CD4-positive, alpha-beta T cell treated with Interleukin-1 beta for 1 hour (primary cell): ENCODE measurements at places on chromosomes 5 and 9.

DNA sequence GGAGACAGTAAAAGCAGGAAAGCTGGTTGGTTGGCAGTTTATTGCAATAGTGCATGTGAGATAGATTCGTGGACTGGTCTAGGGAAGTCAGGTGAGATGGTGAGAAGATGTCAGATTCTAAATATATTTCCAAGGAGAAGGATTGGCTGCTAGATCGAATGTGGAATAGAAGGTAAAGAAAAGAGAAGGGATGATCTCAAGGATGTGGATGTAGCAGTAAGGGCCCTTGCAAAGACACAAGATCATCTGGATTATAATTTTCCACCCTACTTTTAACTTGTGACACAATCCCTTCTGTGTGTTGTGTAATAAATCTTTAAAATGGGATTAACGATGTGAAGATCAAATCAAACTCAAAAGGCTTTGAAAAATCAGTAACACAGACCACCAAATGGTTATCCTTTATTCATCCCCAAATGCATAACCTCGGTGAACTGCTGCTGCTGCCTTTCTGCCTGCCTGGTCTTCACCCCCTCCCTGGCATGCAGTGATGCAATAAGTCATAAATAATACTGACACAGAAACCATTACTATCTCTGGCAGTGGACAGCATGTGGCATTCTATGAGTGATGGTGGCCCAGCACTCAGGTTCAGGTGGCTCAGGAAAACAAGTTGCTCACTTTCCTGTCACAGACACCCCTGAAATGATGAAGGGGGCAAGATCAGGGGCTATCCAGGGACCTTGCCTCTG lies 178.4 kb downstream of the FAM114A2 start:
- no peak for DNase-seq

GRCh38 chr5:109743041-109743531 lies 53.4 kb downstream of the MAN2A1 start:
- no peak for DNase-seq

DNA sequence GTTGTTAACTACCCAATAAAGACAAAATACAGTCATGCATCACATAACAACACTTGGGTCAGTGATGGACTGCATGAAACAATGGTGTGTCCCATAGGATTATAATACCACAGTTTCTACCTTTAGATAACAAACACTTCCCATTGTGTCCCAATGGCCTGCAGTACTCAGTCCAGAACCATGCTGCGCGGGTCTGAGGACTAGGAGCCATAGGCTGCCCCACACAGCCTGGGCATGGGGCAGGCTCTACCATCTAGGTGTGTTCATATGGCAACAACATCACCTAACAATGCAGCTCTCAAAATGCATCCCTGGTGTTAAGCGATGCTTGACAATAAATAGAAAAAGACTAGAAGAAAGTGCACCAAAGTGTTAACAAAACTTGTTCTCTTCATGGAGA lies 6.8 kb downstream of the IPPK start:
- no peak for DNase-seq

GRCh38 chr9:16726718-16727451 lies 143.6 kb downstream of the BNC2 start:
- DNase-seq: no peak

GRCh38 chr9:138049085-138049778 lies 171.7 kb downstream of the CACNA1B start:
- DNase-seq: no peak

DNA sequence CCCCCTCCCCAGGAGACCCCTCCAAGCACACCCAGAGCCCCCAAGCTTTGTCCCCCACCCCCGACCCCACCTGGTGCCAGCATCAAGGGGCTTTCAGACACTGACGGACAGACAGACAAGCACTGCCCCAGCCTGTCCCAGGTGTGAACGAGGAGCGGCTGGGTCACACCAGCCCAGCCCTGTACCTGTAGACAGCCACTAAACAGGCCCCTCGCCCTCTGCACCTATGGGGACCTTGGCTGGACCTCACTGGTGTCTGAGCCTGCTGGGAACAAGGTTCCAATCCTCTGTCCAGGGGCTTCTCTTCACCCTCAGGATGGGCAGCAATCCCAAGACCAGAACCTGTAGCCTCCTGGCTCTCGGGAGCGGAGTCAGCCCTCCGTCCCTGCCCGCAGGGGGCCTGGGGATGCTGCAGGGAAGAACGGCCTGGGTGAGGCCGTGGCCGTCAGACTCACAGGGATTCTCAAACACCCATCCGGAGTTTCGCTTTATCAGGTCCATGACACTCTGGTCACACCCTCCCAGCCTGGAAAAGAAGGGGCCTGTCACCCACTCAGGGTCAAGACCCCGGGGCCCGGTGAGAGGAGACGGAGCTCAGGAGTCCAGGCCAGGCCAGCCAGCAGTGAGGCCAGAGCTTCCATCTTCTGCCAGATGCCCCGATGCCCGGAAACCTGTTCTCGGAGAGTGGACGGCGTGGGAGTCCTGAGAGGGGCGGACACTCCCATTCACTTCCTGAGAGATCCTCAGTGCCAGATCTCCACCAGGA lies 2.8 kb downstream of the LCN6 start:
- no peak for DNase-seq

GRCh38 chr5:1343315-1343751 lies 1.6 kb downstream of the CLPTM1L start:
- no peak for DNase-seq

GRCh38 chr5:127909821-127910220 lies 173.7 kb upstream of the SLC12A2 start:
- no peak for DNase-seq

- DNase-seq: no peak
Observed at GRCh38 chr5:44869928-44870327, 61.2 kb downstream of the MRPS30 start.

DNA sequence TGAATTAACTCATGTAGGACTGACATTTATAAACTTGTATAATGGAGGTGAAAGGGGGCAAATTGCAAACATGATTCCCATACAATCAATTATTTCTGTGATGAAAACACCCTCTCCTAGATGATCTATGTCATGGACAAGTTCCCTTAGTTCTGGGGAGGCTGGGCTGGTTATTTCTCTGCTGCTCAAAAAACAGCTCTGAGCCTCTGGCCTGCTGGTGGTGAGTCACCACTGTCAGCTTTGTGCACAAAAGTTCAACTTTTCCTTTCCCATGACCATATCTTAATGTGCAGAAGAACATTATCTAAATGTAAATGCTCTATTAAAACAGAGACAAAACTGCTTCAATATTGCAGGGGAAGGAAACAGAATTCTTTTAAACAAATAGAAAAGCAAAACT lies 85.0 kb downstream of the HMHB1 start:
- DNase-seq: no peak

DNA sequence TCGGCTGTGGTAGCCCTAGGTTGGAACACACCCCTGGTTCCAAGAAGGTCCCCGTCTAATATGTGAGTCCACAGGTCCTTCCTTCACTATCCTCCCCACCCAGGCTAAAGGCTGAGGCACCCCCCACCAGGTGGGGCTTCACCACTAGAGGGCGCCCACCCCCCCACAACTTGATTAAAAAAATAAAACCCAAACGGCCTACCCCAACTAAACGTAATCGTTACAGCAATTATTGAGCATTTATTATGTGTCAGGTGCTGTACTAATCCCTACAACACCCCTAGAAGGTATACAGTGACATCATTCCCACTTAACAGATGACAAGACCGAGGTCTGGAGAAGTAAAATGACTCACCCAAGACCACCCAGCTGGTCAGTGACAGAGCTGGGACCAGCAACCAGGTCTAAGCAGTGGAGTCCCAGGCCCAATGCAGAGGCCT lies 65.0 kb downstream of the FGF18 start:
- peak; percentile 13 for DNase-seq

DNA sequence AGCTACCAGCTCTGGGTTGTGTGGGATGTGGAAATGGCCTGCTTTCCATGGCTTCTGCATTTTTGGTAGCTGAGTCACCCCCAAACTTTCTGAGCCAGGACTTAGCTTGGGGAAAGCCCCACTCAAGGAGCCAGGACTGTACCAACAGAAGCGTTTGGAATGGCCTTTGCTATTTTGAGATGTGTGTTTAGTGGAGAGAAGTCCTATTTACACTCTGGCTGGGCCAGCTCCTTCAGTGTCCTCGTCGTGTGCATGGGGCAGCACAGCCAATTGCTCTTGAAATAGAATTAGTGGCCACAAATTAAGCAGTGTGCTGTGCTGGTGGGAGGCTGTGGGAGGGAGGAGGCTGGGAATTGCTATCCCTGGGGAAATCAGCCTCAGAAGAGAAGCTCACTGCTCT lies 51.6 kb downstream of the ENTREP1 start:
- no peak for DNase-seq

- DNase-seq: no peak
Observed at GRCh38 chr5:180082633-180083420, 11.3 kb upstream of the RNF130 start.

DNA sequence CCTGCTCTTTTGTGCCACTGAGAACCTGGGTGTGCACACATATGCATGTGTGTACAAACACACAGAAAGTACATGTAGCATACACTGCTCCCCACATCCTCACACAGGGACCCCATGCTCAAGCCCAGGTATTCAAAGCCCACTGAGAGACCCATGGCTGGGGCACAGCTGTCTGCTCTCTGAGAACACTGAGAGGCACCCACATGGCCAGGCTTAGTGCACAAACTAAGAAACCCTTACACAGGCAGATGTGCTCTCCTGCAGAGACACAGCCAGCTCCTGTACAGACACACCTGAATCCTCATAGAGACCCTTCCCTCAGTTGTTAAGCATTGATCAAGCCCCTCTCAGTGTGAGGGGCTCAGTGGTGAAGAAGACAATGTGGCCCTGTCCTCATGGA lies 92.5 kb downstream of the CACNA1B start:
- no peak for DNase-seq

GRCh38 chr5:34051374-34051980 lies 8.5 kb upstream of the C1QTNF3 start:
- DNase-seq: no peak

DNA sequence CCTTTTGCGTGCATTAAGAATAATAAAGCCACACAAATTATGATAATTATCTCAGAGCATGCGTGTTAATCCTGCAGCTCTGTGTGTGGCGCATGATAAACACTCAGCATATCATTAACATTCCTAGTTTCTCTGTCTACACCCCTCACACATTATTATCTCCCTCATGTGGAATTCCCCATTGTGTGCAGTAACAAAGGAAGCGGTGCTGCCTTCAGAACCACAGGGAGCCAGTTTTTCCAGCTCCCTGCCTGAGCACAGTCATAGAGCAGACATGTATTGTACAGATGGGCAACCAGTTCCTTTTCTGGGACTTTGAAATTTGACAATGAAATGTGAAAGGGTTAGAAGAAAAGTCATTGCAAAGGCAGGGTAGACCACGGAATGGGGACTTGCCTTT lies 1365.5 kb upstream of the CDH9 start:
- DNase-seq: no peak

- DNase-seq: no peak
Observed at GRCh38 chr5:13955896-13956295, 11.4 kb upstream of the DNAH5 start.

DNA sequence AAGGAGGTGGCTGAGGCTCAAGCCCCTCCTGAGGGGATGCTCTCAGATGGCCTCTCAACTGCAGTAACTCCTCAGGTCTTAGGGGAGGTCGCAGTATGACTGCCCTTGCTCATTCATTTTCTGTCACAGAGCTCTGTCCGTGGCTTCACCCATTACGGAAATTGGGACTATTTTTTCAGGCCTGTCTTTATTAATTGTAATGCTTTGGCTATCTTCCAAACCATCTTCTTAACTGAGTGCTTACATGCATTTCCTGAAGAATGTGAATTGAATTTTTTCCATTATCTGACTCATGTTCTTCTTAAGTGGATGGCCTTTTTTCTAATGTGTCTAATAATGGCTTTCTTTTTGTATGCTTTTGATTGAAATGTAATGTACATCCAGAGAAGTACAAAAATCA lies 36.4 kb upstream of the SV2C start:
- DNase-seq: no peak

DNA sequence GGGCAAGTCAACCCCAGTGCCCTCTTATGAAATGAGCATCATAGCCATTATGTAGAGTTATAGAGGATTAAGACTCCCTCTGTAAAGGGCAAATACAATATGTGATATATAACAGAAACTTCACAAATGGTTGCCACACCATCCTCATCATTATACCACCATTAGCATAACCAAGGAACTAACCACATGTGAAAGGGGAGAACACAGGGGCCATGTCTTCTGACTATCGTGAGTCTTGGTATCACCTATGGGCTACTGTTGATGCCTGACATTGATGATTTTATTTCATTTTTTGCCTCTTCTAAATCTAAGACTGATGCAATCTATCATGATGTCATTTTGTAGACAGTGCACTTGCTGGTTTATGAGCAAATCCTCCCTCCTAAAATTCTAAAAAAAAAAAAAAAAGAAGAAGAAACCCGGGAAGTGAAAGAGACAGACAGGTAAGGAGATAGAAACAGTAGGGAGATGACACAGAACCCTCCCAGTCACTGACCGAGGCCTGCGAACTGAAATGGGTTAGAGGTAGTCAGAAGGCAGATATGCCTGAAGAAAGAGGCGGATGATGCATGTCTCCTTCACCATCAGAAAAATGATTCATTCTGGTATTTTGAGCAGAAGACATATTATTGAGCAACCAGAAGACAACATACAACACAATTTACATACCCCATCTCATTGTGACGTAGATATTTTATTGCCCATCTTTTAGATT lies 266.0 kb downstream of the DMAC1 start:
- no peak for DNase-seq

- peak; percentile 8 for DNase-seq
Observed at GRCh38 chr5:16464664-16465543, 696 bp downstream of the ZNF622 start.

DNA sequence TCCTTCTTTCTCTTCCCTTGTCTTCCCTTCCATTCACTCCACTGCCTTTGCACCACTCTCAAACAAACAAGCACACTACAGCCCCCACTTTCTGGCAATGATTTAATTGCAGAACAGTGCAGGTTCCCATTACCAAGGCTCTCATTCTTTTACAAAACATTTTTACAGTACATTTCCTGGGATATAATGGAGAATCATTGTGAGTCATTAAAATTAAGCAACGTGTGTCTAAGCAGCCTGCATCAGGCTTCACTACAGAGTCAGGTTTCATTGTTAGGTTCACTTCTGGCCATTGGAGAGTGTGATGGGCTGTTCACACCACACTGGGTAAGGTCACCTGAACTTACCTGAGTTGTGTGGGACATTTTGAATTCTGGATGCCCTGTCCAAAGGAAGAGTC lies 303.5 kb downstream of the TRIM32 start:
- no peak for DNase-seq

GRCh38 chr9:78004478-78005229 lies 27.0 kb downstream of the GNAQ start:
- peak; percentile 24 for DNase-seq

GRCh38 chr5:58447226-58447625 lies 12.7 kb downstream of the PLK2 start:
- DNase-seq: no peak

- DNase-seq: no peak
Observed at GRCh38 chr5:7420510-7421280, 24.8 kb downstream of the ADCY2 start.

DNA sequence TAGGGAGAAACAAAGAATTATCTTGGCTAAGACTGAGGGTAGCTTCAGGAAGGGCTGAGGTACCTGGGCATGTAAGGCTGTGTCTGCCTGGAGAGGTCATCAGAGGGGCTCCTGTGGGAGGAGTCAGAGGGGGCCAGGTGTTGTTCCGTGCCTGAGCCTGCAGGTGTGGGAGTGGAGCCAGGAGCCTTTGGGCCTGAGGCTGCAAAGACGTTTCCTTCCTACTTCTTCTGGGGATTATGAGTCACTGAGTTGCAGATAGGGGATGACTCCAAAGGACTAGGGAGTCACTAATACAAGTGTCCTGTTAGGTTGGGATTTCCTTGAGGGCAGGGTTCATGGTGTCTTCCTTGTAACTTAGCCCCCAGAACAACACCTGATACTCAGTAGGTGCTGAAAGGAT lies 391.1 kb downstream of the ARHGEF28 start:
- no peak for DNase-seq

GRCh38 chr9:99150451-99151171 lies 45.7 kb downstream of the TGFBR1 start:
- DNase-seq: no peak
